Right lobe of liver (tissue), 6 donors: ENCODE measurements at places on chromosomes 1 and 21. TPM values are rescaled to one million over a fixed set of nuclear protein-coding genes. Genes with fewer than 3 reads are reported as not detected.

- DNase-seq, result no peak
- no peak overlapping the region for H3K27ac ChIP-seq
- no peak overlapping the region for H3K4me3 ChIP-seq
- no peaks in the 10 kb centered on the region for H3K27me3 ChIP-seq
- no peaks in the 10 kb centered on the region for H3K4me1 ChIP-seq
These were observed 11.3 kb downstream of the WNT3A start for GRCh38 chr1:228018125-228018398.

DNA sequence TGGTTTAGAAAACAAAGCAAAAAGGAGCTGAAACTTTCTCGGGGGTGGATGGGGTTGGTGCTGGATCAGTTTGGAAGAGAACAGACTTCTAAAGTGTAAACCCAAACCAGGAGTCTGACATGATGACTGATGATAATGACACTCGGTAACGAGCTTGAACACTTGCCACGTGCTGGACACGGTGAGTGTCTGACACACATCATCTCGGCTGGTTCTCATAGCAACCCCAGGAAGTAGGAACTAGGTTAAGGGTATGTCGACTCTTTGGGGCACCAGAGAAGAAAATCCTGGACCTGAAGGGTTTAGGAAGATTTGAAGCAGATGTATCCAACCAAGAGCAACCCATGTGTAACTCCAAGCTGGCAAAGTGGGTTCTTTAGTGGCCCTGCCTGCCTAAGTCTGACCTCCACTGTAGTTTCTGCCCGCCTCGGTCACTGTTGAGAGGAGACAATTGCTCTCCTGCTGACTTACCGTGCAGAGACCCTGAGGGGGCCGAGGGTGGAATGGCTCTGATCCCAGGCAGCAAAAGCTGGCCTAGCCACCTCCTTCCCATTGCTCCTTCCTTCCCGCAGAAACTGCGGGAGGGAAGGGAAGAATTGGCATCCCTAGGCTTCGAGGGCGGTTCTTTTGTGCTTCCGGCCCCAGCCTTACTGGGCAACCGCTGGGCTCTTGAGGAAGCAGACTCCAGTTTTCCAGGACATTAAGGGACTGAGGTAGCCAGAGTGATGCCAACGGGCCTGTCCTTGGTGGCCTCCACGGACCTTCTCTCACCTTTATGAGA is 156.0 kb downstream of the TOMM20 start:
- H3K4me3 ChIP-seq, result no peak overlapping the region
- peak overlapping the region; percentile 99 for H3K27ac ChIP-seq
- no peaks in the 10 kb centered on the region for H3K27me3 ChIP-seq
- no peak for DNase-seq
- H3K4me1 ChIP-seq, result no peaks in the 10 kb centered on the region

DNA sequence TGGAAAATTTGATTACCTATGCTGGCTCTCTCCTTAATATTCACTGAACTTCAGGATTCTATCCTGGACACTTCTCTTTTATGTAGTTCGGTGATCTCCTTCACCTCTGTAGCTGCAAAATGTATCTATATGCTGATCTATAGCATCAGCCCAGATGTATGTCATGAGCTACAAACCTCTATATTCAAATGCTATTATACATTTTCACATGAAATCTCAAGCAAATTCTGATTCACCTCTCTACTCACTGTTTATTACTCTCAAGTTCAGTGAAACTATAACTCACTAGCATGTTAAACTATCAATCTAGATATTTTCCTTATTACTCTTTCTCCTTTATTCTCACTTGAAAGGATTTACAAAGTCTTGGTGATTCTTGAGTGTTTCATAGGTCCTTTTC is 52.2 kb downstream of the PTPRC start:
- no peaks in the 10 kb centered on the region for H3K4me1 ChIP-seq
- H3K4me3 ChIP-seq, result no peak overlapping the region
- no peaks in the 10 kb centered on the region for H3K36me3 ChIP-seq

DNA sequence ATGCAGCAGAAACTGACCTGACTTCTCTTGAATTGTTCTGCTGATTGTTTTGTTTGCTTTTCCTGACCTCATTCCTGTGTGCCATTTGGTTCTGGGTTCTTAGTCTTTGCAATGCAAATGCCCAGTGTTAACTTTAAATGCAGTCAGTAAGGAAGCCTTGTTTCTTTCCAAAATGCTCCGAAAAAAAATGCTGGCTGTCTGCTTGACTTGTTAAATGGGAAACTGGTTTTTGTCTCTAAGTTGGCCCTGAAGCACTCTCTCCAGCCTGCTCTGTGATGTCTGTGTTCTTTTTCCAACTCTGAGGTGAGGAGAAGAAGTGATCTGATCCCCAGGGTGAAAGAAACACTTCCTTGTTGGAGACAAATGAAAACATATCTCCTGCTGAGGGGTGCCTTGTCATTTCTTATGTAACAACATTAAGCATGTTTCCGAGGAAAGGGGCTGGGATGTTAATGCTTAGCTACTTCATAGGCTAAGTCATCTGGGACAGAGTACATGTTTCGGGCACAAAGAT is 256.3 kb upstream of the ADGRL4 start:
- H3K27ac ChIP-seq, result no peak overlapping the region
- no peaks in the 10 kb centered on the region for H3K36me3 ChIP-seq
- no peaks in the 10 kb centered on the region for H3K4me1 ChIP-seq
- DNase-seq, result no peak
- no peaks in the 10 kb centered on the region for H3K27me3 ChIP-seq

DNA sequence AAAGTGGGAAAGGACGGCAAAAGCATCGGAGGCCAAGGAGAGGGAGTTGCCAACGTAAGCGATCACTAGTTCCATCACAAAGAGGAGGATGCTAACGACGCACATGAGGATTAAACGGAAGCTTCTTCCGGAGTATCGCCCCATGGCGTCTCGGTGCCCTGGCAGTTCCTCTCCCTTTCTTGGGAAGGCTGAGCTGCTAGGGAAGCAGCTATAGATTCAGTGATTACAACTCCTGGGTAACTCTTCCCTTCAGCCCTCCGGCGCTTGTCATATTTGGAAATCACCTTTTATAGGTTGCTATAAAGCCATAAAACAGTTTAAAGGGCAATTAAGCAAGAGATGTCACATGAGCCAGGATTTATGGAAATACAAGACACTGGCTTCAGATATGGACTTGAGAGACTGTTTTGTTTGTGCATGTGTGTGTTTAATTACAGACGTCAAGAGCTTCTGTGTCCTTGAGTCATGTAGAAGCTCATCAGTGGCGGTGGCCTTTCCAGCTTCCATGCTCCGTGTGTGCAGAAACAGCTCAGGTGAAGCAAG is 30.6 kb upstream of the SLC30A10 start:
- no peaks in the 10 kb centered on the region for H3K4me1 ChIP-seq
- DNase-seq, result no peak
- H3K27ac ChIP-seq, result no peak overlapping the region

GRCh38 chr1:26697431-26697977 is 1.7 kb downstream of the ARID1A start:
- no peaks in the 10 kb centered on the region for H3K36me3 ChIP-seq
- H3K4me1 ChIP-seq, result peaks cover 62% of the 10 kb centered on the region
- peak overlapping the region; percentile 75 for H3K4me3 ChIP-seq
- H3K27ac ChIP-seq, result peak overlapping the region; percentile 96
- peak; percentile 57 for DNase-seq

DNA sequence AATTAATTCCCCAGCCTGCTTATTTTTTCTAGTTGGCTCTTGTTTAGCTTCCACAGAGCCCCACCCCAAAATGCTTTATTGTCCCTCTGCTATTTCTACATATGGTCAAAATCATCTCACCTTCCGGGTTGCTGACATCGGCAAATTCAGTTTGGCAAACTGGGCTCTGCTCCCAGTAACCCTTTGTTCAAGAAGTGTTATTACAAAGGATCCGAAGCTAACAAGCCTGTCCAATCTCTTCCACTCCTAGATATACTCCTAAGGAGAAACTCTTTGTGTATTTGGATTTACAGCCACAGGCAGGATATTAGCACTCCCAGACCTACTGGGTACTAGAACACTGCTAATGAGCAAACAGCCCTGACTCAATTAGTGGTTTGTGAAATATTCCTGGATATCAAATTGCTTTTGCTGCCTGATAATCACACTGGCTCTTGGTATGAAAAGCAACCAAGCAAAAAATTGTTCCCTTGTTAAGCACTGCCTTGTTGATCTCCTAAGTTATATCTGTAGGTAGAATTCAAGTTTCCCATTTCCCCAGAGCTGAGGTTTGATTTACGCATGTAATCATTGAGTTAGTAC is 4.0 kb downstream of the JUN start:
- H3K36me3 ChIP-seq, result no peaks in the 10 kb centered on the region
- H3K4me1 ChIP-seq, result peaks cover 6% of the 10 kb centered on the region
- H3K27ac ChIP-seq, result peak overlapping the region; percentile 100
- no peaks in the 10 kb centered on the region for H3K27me3 ChIP-seq
- no peak overlapping the region for H3K4me3 ChIP-seq

- no peak overlapping the region for H3K4me3 ChIP-seq
- no peaks in the 10 kb centered on the region for H3K27me3 ChIP-seq
- H3K27ac ChIP-seq, result no peak overlapping the region
- DNase-seq, result no peak
- no peaks in the 10 kb centered on the region for H3K4me1 ChIP-seq
- H3K36me3 ChIP-seq, result no peaks in the 10 kb centered on the region
These were observed 74.6 kb downstream of the RUNX3 start for GRCh38 chr1:24855474-24855873.

GRCh38 chr1:199007423-199007822 is 368.6 kb downstream of the PTPRC start:
- no peaks in the 10 kb centered on the region for H3K4me1 ChIP-seq
- H3K4me3 ChIP-seq, result no peak overlapping the region
- H3K27me3 ChIP-seq, result no peaks in the 10 kb centered on the region
- no peak for DNase-seq

- no peaks in the 10 kb centered on the region for H3K27me3 ChIP-seq
- no peak for DNase-seq
- H3K27ac ChIP-seq, result no peak overlapping the region
- no peaks in the 10 kb centered on the region for H3K4me1 ChIP-seq
- peaks cover 31% of the 10 kb centered on the region for H3K36me3 ChIP-seq
These were observed 88.8 kb downstream of the KIF1B start for GRCh38 chr1:10299151-10299550.

GRCh38 chr1:17538428-17539117 is 925 bp upstream of the ARHGEF10L start:
- H3K36me3 ChIP-seq, result no peaks in the 10 kb centered on the region
- no peak for DNase-seq
- no peak overlapping the region for H3K4me3 ChIP-seq

GRCh38 chr1:115506924-115507589 is 134.7 kb upstream of the VANGL1 start:
- H3K36me3 ChIP-seq, result no peaks in the 10 kb centered on the region
- no peak overlapping the region for H3K27ac ChIP-seq
- H3K4me3 ChIP-seq, result no peak overlapping the region
- H3K4me1 ChIP-seq, result no peaks in the 10 kb centered on the region

DNA sequence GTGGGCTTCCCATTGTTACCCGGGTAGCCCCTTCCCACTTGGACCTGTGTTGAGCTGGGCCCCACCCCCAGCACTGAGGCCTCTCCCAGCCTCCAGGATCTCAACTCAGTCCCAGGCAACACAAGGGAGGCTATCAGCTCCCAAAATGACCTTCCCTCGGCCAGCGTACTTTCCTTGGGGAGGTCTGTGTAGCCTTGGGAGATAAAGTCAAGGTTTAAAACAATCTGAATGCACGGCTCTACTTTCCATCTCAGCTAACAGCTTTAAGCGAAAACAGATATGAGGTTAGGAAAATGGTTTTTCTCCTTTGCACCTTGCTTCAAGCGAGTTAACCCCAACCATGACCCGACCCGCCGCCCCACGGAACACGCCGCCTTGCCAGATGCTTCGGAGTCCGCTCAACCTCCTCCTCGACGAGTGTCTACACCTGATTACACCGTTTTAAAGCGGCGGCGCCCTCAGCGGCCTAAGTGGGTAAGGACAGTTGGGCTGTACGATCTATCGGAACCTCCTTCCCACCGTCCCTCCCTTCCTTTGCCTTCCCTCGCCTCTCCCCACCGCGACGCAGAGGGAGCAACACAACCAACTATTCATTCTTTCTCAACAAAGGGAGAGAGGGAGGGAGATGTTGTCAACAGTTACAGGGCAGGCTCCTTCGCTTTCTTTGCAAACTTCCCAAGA is 1.1 kb downstream of the BCAR3 start:
- no peaks in the 10 kb centered on the region for H3K27me3 ChIP-seq
- no peaks in the 10 kb centered on the region for H3K36me3 ChIP-seq
- H3K27ac ChIP-seq, result peak overlapping the region; percentile 61
- peak; percentile 80 for DNase-seq

GRCh38 chr1:101040666-101041065 is 15.1 kb upstream of the DPH5 start:
- no peaks in the 10 kb centered on the region for H3K36me3 ChIP-seq
- H3K4me1 ChIP-seq, result no peaks in the 10 kb centered on the region
- H3K27me3 ChIP-seq, result no peaks in the 10 kb centered on the region

DNA sequence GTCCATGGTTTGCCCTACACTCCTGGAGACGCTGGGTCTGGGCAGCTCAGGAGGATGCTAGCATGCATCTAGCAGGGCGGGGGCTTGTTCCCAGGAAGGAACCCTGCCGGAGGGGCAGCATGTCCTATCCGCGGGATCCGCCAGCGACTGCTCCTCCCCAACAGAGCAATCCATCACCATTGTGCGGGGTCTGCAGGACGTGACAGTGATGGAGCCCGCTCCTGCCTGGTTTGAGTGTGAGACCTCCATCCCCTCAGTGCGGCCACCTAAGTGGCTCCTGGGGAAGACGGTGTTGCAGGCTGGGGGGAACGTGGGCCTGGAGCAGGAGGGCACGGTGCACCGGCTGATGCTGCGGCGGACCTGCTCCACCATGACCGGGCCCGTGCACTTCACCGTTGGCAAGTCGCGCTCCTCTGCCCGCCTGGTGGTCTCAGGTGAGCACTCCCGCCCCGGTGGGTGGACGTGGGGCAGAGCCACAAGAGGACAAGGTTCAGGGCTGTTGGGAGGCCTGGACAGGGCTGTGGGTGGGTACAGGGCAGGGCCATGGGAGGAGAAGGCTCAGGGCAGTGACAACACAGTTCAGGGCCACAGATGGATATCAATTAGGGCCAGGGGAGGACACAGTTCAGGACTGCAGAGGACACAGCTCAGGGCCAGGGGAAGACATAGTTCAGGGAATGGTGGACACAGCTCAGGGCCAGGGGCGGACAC is 71.3 kb downstream of the OBSCN start:
- H3K27me3 ChIP-seq, result no peaks in the 10 kb centered on the region
- no peak overlapping the region for H3K27ac ChIP-seq
- no peaks in the 10 kb centered on the region for H3K36me3 ChIP-seq
- H3K4me1 ChIP-seq, result no peaks in the 10 kb centered on the region

DNA sequence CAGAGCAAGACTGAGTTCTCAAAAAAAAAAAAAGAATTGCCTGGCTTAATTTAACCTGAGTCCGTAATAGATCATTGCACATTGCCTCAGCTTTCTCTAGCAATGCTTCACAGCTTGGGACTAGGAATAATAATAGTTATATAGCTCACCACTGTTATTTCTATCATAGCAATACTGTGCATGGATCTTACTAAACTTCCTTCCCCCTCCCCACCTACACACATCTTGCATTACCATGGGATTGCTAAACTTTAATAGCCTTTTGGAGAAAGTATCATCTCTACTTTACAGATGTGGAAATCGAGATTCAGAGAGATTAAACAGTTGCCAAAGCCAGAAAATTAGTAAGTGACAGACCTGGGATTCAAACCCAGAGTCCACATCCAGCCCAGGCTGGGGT is 99.4 kb downstream of the ATP5PO start:
- peaks cover 28% of the 10 kb centered on the region for H3K36me3 ChIP-seq
- DNase-seq, result no peak
- no peaks in the 10 kb centered on the region for H3K27me3 ChIP-seq
- H3K27ac ChIP-seq, result no peak overlapping the region
- no peak overlapping the region for H3K4me3 ChIP-seq

The FAF1 gene
- total RNA-seq, result 32.2 TPM

The FCRL2 gene
- total RNA-seq, result 0.06 TPM

The CA6 gene
- total RNA-seq, result not detected

The CR2 gene
- not detected for total RNA-seq

The ACBD6 gene
- 9.9 TPM for total RNA-seq

The OR2AK2 gene
- not detected for total RNA-seq
